Activated T-cell treated with anti-CD3 and anti-CD28 coated beads for 1 hour (primary cell): ENCODE measurements at places on chromosomes 4 and X.
A peak's percentile ranks its signal among the peaks of the same experiment; 100 is the strongest.

DNA sequence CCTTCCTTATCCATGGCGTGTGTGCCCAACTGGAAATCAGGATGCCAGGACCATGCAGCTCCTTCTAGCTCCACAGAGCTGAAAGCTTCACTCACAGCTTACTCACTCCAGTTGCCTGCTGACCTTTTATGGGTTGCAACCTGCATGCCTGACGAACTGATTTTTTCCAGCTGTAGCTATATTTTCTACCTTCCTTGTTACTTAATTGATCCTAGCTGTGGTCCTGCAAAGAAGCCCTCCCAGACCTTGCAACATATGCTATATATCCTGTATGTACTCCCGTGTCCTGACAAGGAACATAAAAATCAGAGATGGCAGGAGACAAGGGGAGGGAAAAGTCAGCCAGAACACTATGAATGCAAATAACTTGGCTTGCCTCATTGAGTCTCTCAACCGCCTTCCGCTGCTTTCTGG is 135.3 kb upstream of the LDB2 start:
- DNase-seq = no peak

DNA sequence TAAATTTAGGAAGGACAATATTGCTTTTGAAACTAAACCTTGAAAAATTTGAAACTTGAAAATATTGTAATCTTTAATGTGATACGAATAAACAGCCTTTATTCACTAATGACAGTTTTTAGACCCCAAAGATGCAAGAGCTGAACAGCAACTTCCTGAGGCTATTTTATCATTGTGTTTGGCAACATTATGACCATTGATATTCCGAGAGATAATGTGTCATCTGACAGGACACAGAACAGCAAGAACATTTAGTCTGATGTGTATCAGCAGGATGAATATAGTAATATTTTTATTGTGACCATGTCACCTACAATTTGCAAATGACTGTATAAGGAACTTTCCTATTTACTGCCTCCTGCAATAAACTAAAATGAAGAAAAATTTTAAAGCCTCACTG is 316.0 kb downstream of the ADAM29 start:
- no peak for DNase-seq

GRCh38 chr4:1792832-1793495 is at the start of gene FGFR3:
Gene FGFR3, plus strand, starts transcription at chr4:1793293. Its CDS starts 642 bp downstream, at chr4:1793935.
- DNase-seq = peak; percentile 19

DNA sequence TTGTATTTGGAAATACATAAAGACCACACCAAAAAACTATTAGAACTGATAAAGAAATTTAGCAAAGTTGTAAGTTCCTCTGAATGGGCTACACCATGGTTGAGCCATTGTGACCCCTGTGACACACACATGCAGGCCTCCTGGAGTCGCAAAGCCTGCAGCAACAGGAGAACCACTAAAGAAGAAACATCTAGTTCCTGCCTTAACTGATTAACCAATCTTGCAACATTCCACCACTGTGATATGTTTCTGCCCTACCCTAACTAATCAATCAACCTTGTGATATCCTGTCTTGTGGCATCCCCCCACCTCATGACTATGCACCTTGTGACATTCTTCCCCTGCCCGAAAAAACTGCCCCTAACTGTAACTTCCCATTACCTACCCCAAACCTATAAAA is 401.8 kb downstream of the PRDM5 start:
- DNase-seq = no peak

DNA sequence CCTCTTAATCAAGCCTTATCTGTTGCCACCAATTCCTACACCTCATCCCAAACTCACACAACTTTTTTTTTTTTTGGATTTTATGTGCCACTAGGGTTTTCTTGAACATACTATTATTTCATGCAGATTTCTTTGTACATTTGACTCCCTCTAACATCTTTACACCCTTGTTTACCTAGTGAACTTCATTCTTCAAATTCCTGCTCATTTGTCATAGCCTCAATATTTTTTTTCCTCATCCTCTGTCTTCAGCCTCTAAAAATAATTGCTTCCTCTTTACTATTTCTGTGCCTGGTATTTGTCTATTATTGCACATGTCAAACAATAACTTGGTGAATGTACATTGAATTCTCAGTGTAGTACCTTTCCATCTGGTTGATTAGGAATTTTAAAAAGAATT is 22.0 kb downstream of the NBDY start:
- no peak for DNase-seq

GRCh38 chrX:138858438-138858837 is 146.9 kb upstream of the FGF13 start:
- no peak for DNase-seq

GRCh38 chrX:14073556-14073955 is 43.9 kb upstream of the GEMIN8 start:
- no peak for DNase-seq

- DNase-seq = no peak
Measured at GRCh38 chr4:6562931-6563901, 11.8 kb upstream of the MAN2B2 start.

GRCh38 chrX:153627675-153628111 is 19.3 kb upstream of the DUSP9 start:
- DNase-seq = no peak

- no peak for DNase-seq
Measured at GRCh38 chrX:71143508-71143907, 1.1 kb upstream of the NLGN3 start.

GRCh38 chr4:40629401-40630334 is at the start of gene RBM47:
Gene RBM47, minus strand, starts transcription at chr4:40629864. Its CDS starts 190,971 bp downstream, at chr4:40438893.
- peak; percentile 4 for DNase-seq

GRCh38 chrX:64195862-64196261 is 9.6 kb downstream of the AMER1 start:
- DNase-seq = no peak

GRCh38 chr4:101345271-101345595 is 2.1 kb downstream of the PPP3CA start:
- no peak for DNase-seq

GRCh38 chr4:181863856-181864255 is 379.3 kb upstream of the TENM3 start:
- DNase-seq = no peak

GRCh38 chr4:54226404-54227255 is 2.5 kb upstream of the PDGFRA start:
- DNase-seq = no peak

- DNase-seq = no peak
Measured at GRCh38 chr4:72275381-72275780, 243.6 kb downstream of the NPFFR2 start.

- DNase-seq = no peak
Measured at GRCh38 chr4:185778307-185778706, 33.7 kb downstream of the SORBS2 start.

GRCh38 chrX:39725928-39726619 is 371.7 kb downstream of the BCOR start:
- no peak for DNase-seq

DNA sequence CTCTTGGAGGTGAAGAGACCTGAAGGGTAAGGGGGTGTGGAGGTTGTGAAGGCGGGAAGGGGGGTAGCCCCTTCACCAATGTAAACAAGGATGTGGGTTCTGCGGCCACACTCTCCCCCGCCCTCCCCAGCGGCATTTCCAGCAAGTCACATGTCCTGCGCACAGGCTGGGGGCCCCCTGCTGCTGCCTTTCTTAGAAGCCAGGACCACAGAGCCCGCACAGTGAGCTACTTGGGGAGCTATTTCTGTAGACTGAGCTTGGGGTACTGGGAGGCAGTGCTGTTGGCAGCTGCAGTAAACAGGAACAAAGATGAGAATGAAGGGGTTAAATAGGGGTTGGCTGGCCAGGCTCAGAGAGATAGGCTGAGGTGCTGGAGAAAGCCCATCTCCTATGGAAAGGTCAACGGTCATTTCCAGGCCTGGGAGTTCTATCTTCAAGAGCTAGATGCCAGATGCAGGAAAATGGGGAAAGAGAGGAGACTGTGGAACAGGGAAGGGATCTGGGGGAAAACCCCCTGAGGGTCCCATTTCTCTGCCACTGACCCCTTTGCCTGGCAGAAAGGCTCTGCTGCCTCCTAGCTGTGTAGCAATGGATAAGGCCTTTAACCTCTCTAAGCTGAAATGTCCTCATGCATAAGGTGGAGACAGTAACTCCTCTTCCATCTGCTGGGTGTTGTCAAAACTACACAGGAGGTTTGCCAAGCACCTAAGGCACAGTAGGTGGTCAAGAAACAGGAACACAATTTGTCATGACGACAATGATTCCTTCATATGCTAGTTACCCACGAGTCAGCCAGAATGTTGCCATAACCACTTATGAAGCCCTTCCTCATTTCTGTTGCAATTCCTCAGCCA is 18.5 kb upstream of the PIM2 start:
- DNase-seq = peak; percentile 70

DNA sequence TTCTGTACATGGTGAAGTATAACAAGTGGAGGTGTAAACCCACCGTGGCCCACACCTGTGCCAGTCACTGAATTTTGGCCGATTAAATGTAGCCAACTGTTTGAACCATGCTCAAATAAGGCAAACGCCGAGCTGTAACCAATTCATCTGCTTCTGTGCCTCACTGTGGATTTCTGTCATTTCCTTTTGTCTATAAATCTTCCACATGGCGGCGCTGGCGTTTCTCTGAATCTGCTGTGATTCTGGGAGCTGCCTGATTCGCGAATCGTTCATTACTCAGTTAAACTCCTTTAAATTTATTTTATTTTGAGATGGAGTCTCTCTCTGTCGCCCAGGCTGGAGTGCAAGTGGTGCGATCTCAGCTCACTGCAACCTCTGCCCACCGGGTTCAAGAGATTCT is 19.2 kb downstream of the SUPT20HL2 start:
- no peak for DNase-seq

DNA sequence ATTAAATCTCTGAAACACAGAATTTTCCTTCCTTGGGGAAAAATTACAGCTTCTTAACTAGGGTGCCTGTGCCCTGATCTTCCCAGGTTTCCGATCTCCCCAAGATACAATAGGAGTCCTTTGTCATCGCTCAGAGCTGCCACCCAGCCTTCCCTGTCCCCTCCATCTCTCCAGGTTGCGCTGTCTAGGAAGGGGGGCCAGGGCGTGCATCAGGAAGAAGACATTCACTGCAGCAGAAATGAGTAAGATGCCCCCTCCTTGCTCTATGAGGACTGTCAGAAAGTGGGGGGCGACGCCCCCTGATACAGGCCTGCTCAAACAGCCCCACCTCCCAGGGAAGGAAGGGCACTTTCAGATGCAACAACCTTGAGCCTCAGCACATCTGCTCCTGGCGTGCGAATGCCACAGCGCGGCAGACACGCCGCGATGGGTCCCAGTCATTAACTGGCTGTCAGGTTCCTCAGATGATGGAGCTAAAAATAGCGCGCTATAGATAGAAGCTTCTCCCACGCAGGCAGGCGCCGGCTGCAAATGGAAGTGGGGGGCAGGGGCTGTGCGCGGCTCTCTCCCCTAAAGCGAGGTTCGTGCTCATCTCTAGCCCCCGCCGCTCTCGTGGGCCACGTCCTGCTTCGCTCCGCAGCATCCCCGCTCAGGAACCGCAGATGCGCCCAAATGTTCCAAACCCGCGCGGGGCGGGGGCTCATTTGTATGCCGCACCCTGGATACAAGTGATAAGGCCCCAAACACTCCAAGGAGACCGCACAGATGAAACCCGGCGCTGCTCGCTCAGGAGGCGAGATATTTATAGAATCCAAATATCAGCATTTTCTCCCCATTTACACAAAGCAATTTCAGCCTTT is 57.6 kb upstream of the LGI2 start:
- no peak for DNase-seq

GRCh38 chr4:4818415-4819212 is 40.9 kb upstream of the MSX1 start:
- DNase-seq = no peak

DNA sequence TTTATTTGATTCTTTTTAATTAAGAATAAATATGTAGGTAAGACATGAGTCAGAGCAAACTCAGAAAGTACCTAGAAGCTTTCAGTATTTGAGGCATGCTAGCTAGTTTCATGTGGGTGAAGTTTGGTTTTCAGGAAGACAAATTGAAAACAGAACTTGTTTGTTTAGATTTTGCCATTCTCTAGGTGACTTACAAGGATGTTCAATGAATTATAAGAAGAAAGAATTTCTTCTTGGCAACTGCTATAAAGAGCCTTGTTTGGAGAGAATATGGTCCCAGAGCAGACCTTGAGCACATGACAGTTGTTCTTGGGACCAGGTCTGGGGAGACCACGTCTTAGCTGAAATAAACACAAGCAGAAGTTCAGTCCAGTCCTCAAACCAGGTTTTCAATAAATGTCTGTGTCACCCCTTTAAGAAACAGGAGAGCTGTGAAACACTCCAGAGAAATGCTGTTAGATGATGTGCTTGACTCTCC is 38.0 kb upstream of the IL21 start:
- DNase-seq = no peak

DNA sequence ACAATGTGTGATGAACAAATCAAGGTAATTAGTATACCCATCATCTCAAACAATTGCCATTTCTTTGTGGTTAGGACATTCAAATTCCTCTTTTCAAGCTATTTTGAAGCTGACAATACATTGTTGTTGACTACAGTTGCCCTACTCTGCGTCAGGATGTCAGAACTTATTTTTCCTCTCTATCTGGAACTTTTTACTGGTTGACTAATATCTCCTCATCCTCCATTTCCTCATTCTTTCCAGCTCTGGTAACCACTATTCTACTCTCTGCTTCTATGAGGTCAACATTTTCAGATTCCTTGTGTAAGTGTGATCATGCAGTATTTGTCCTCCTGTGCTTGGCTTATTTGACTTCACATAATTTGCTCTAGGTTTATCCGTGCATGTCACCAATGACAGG is 240.5 kb upstream of the HS3ST1 start:
- no peak for DNase-seq

DNA sequence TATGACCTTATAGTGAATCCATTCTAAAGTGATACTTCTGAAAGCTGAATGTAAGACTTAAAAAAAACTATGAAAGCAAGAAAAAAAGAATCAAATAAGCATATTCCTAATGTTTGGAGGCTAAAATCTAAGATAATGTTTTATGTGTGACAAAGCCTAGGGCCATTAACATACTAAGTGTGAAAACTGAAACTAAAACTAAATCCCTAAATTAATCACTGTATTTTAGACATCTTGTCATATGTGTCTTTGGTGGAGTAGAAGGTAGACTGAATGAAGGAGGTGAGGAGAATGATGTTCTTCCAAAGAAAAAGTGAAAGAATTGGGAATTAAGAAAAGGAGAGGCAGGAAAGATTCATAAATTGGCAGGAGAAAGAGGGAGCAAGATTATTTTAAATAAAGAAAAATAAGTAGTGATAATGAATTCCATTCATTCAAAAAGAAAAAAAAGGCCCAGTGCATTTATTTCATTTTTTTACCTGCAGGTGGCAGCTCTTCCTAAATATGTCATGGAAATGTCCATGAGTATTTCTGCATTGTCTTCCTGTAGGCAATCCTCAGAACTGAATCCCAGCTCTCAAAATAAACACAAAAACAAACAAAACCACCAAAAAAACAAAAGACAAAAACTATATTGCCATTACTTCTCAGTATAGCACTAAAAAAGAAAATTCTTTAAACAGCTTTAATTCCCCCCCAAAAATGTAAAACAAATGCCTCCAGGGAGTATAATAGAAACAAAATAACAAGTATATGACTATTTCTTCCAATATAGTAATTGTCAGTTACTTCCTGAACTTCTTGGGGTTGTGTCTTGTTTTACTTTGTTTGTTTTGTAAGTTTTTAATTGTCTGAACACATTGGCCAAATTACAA is 17.0 kb upstream of the AP1AR start:
- DNase-seq = no peak
